ENCODE measurements at places on chromosomes 12 and 14.

GRCh38 chr14:24232645-24233537 is at the start of gene GMPR2:
Gene GMPR2, plus strand, starts transcription at chr14:24232929. Its CDS starts 325 bp downstream, at chr14:24233254.
- no peak for DNase-seq

DNA sequence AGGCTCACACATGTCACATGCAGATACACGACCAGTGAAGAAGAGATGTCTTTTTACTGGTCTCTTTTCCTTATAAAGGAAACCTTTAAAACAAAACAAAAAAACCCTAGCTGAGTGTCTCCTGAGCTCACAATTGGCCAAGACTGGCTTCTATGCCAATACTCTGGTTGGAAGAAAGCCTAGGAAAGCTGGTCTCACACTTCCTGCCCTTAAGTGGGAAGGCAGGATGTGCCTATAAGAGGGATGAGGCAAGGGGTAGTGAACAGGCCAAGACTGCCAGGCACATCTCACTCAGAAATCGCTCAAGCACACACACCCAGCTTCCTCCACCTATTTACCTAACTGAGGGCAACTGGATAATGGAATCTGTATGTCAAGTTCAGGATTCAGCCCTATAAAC is 50.0 kb downstream of the SOCS2 start:
- no peak for DNase-seq

- no peak for DNase-seq
These were observed 635.5 kb downstream of the KCNH5 start for GRCh38 chr14:62409626-62410300.

- DNase-seq: no peak
These were observed 140.5 kb upstream of the FKBP4 start for GRCh38 chr12:2654311-2654710.

DNA sequence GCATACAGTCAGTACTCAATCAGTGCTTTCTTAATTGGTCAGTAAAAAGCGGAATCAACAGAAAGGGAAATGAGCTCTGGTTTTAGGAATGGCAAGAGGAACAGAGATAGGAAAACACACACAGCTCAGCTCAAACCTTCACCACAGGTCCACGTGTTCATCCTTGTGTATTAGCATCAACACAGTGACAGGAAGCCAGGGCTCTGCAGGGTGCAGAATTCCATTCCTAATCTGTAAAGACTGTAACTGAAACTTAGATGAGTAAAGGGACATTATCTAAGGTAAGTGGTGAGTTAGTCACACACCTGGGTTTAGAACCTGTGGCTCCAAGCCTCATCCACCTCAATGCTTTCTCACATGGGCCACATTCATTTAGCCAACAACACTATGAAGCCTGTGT is 1242.2 kb upstream of the TMEM132C start:
- no peak for DNase-seq

GRCh38 chr14:31961896-31962295 is 115.2 kb upstream of the ARHGAP5 start:
- no peak for DNase-seq

- DNase-seq: no peak
These were observed 2.8 kb upstream of the BAZ2A start for GRCh38 chr12:56632701-56633467.

DNA sequence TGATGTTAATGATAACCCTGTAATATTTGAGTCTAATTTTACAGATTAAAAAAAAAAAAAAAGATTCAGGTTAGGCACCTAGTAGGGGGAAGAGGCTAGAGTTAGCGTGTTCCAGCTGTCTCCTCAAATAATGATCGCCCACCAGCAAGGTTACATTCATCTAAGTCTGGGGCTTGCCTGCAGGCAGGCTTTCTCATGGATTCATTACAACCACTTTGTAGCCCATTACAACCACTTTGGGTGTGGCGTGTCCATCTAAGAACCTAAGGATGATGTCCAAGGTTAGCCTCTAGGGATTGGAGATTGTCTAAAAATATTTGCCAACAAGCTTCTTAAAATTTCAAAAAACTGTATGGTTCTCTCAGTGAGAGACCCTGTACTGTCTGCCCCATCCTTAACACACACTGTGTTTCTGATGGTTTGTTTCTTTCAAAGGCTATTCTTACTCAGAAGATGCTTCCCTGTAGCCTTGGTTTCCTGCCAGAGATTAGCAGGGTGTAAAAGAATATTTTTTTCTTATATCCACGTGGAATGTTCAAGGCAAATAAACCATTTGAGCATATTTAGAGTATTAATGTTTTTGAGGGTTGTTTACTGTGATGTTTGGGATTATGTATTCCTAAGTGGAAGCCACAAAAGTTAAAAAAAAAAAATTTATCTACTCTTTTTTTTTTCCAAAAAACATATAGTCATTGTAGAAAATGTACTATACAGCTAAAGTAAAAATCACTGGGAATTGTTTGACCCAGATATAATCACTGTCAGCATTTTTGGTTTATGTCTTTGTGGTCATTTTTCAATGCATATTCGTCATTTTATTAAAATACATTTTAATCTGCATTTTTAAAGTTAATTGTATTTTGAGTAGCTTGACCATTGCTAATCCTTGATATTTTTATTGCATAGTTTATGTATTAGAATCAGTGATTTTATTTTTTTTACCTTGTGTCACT is 1.7 kb downstream of the DYNC1H1 start:
- no peak for DNase-seq

DNA sequence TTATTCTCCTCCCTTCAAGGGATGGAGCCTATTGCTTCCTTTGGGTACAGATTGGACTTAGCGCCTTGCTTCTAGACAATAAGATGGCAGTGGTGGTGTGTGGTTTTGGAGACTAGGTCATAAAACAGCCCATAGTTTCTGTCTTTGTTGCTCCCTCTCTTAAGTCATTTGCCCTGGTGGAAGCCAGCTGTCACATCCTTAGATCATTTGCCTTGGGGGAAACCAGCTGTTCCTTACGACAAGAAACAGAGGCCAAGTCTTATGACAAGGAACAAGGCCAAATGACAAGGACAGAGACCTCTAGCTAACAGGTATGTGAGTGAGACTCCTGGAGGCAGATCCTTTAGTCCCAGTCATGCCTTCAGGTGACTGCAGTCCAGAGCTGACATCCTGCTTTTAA is 9.2 kb upstream of the PALS1 start:
- no peak for DNase-seq

DNA sequence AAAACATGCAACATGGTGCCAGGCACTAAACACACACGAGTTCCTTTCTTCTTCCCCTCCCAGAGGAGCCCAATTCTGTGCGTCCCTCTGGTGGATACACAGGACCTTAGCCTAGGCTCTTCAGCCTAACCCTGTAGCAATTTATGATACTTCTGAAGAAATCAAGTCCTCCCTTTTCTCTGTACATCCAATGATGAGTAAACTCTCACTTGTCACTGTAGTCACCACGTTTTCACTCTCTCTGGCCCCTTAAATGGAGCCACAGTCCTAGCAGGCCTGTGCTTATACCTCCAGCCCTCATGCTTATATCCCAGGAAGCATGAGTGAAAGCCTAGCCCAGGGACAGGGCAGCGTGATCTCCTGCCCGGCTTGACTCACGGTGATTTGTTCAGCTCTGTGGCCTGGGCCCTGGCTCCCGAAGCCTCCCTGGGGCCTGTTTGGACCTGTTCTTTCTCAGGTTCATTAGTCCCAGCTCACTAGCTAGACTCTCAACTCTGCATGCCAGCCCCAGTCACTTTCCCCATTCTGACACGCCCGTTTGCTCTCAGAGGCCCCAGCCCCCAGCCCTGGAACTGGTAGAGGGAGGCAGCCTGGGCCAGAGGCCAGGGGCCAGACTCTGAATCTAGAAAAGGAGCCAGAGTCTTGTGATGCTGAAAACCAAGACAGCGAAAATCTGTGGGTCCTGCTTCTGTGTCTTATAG is 24.1 kb upstream of the PLEKHG3 start:
- DNase-seq: peak; percentile 71

- DNase-seq: peak; percentile 73
These were observed 9.2 kb upstream of the ALDH2 start for GRCh38 chr12:111757361-111758119.

GRCh38 chr14:98754343-98755020 is 517.5 kb downstream of the BCL11B start:
- no peak for DNase-seq

DNA sequence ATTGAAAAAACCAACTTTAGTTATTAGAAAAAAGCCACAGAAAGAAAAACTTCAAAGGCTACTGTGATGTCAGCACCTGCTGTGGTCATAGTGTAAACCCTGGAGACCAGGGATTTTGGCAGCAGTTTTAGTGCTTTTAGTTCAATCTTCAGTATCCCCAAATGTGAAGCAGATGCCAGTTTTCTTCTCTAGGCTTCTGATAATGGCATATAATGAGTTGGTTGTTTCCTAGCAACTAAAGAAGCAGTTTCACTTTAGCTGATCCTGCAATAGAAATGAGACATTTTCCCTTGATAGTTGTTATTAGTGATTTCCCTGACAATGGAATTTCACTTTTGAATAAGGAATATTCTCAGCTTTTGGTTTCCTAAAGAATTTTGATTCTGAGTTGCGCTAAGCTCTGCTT is 131.2 kb downstream of the NUBPL start:
- DNase-seq: no peak

- no peak for DNase-seq
These were observed 4.2 kb downstream of the SH2B3 start for GRCh38 chr12:111409780-111410430.

DNA sequence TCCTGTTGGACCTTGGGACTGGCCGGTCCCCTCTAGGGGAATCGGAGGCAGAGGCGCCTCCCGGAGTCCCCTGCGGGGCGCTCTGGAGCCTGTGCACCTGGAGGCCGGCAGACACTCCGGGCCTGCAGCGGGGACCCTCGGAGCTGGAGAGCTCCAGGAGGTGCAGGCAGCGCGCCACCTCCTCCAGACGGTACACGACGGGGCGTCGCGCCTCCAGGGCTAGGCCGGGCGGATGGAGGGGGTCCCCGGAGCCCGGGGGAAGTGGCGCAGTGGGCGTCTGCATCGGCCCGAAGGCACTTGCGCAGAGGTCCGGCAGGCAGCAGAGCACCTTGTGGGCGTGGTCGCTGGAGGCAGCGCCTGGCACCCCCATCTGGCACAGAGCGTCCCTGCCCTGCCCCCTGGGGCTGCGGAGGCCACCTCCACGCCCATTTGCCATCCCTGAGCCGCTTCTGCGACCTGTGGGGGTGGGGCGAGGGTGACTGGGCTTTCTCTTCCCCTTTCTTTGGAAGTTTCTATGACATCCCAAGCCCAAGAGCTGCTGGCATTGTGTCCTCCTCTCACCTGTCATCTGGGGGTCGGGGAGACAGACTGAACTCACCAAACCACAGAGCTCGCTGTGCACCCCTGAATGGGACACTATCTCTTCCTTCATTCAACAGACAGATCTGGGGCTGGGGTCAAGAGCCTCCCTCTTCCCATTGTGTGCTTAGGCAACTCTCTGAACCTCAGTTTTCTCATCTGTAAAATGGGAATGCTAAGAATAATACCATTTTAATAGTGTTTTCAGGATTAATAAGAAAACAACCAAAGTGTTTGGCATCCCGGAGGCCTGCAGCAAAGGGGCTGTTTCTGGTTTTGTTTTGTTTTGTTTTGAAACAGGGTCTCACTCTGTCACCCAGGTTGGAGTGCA is 37.5 kb upstream of the CORO1C start:
- no peak for DNase-seq

DNA sequence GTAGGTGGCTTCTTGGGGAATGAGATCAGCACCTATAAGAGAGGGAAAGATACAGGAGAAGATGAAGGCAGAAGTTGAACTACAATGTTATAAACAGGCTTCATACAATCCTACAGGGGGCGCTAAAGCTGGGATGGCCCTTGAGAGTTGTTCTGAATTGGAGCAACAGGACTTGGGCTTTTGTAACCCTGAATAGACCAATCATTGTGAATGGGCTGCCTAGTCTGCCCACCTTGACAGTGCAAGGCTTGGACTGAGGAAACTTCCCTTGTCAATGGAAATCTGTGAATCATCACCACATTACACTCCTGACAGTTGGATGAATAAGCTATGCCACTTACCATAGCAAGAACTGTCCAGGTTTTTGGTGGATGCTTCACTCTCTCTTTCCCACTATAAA is 306.1 kb downstream of the KCNC2 start:
- no peak for DNase-seq

DNA sequence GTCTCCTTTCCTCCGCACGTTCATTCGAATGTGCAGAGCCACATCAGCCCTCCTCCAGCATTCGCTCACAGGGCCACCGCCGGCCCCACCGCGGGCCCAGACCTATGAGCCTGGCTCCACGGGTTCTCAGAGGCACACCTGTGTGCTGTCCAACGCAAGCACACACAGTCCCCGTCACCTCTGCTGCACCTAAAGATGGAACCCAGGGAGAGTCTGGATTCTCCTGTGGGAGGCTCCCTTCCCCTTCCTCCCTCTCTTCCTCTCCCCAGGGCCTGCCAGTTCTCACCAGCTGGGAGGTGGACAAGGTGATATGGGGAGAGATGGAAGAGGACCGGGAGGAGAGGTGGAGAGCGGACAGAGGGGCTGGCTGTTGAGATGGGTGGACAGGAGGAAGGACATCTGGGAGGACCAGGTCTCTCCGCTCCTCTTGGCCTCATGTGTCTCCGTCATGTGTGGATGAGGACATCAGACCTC is 4.9 kb upstream of the AQP6 start:
- no peak for DNase-seq

- no peak for DNase-seq
These were observed 51.8 kb downstream of the WIF1 start for GRCh38 chr12:65069336-65069735.

GRCh38 chr14:20294636-20295035 is 11.1 kb downstream of the TTC5 start:
- DNase-seq: no peak

DNA sequence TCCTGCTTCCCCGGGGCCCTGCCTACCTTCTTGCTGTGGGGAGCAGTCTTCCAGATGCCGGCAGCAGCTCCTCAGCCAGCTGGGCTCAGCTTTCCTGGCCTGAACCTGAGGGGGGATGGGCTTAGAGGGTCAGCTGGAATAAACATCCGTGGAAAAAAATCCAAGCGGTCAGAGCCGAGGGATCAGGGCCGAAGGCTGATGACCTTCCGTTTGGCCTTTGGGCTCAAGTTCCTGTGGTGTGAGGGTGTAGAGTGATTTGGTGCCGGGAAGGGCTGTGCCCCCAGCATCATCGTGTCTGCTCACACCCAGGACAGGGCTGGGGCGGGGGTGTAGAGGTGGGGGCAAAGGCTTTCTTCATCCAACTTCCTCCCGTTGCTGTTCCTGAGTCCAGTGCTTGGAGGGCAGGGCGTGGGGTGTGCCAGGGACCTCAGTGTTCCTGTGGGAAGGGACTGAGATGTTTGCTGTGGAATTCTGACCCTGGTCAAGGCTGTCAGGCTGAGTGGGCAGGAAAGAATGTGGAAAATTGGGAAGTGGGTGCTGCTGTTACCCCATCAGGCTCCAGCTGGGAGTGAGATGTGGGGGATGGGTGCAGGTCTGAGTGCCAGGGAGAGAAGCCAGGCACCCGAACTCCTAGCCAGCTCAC is 2.6 kb downstream of the SMIM41 start:
- DNase-seq: no peak

- no peak for DNase-seq
These were observed 694 bp downstream of the AKAP5 start for GRCh38 chr14:64465831-64466554.

All from breast epithelium (tissue), 4 donors.